ENCODE measurements at places on chromosomes 2 and 18.

GRCh38 chr18:71252351-71252865, 963.6 kb downstream of the SOCS6 start:
- no peak for DNase-seq

GRCh38 chr18:47679864-47680263, 250.6 kb downstream of the SMAD2 start:
- DNase-seq: no peak

DNA sequence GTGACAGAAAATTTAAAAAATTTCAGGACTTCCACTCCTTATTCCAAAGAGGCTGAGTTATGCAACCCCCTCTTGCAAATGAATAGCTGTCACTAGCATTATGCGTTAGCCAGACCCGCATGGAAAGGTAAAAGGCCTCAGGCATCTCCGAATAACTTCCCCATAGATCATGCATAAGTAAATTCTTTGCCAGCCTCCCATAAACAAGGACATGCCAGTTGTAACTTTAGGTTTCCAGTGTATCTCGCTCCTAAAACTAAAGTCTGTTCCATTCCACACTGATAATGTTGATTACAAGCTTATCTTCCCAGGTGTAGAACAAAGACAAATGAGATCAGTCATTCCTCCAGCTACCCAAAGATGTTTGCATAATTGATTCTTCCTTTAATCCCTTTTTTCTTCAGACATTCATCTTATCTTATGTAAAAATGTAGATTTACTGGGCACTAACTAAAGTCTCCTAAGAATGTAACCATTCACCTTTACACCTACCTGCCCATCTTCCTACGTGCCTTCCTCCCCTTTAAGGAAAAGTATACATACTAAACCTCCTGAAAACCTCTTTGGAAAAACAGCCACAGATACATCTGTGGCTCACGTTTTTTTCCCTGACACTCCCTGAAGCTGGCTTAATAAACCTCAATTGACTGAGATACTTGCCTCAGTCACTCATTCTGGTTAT, 13.6 kb upstream of the NFU1 start:
- no peak for DNase-seq

DNA sequence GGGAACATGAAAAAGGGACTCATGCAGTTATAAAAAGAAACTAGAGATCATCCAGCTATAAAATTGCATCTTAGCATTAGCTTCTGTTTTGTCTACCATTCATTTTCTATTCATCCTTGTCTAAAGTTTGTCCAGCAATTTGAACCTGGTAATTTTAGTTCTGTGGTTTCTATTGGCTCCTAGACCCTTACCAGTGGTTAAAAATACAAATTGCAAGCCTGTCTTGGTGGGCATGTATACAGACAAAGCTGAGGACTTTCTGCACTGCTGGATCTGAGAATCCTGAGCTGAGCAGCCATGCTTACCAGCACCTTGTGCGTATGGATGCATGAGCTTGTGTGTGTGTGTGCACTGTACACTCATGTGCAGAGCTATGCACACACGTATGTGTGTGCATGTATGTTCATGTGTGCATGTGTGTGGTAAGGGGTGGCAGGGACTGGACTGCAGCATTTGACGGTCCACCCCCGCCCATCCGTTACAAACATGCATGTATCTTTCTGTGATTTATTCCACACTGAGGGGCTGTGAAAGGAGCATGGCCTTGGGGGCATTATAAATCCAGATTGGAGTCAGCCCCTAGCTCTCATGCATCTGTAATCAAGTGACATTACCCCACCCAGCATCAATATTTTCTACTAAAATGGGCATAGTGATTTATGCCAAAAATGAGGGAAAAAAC, 144.7 kb downstream of the FAM210A start:
- no peak for DNase-seq

GRCh38 chr18:62346333-62347088, 21.4 kb downstream of the TNFRSF11A start:
- DNase-seq: no peak

- DNase-seq: no peak
Measured at GRCh38 chr2:105768176-105768575, 23.5 kb downstream of the NCK2 start.

- peak; percentile 6 for DNase-seq
Measured at GRCh38 chr2:134739879-134740301, 21.1 kb upstream of the TMEM163 start.

DNA sequence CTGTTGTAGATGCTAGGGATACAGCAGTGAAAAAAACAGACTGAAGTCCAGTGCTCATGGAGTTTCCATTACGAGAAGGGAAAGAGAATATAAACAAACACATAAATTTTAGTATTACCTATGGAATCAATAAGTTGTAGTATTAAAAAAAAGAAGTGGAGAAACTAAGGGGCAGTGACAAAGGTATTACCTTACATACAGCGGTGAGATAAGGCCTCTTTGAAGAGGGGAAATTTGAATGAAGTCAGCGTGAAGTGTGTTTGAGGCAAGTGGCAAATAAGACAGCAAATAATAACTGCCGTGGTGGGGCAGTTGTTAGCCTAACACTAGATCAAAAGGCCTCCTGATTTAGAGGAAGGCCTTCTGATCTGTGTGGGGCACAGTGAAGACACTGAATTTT, 57.9 kb downstream of the TLK1 start:
- DNase-seq: no peak

DNA sequence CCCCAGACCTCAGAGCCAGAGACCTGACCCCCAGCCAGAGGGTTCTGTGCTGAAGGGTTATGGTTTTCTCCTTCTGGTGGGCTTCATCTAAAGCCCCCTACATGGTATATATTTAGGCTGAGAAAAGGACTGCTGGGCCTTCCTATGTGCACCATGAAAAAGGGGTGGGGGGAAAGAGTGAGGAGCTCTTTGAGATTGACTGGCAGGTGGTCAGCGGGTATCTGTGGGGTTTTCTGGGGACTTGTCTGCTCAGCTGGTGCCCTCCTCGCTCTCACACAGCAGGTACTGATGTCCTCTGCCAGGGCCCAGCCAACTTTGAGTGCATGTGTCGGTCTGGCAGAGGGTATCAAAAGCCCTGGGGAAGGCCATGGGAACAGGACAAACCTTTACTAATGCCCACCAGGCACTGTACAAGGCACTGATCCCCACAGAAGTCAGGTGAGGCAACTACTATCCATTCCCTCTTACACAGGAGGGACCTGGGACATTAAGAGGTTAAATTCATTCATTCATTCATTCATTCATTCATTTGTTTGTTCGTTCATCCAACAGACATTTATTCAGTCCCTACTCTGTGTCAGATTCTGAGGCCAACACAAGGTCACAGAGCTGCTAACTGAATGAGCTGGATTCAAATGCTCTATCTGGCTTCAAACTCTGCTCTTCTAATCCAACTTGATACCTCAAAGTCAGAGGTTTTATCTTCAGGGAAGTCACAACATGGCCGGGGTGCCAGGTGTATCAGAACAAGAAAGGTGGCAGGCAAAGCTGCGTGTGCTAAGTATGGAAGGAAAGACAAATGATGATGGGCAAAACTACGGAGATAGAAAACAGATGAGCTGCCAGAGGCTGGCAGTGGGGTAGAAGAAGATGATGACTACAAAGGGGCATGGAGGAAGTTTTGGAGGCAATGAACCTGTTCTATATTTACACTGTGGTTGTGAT, 44.6 kb downstream of the REEP1 start:
- DNase-seq: no peak

- no peak for DNase-seq
Measured at GRCh38 chr2:138652378-138652777, 127.8 kb downstream of the NXPH2 start.

- DNase-seq: peak; percentile 54
Measured at GRCh38 chr2:37389989-37390765, 45.7 kb downstream of the QPCT start.

DNA sequence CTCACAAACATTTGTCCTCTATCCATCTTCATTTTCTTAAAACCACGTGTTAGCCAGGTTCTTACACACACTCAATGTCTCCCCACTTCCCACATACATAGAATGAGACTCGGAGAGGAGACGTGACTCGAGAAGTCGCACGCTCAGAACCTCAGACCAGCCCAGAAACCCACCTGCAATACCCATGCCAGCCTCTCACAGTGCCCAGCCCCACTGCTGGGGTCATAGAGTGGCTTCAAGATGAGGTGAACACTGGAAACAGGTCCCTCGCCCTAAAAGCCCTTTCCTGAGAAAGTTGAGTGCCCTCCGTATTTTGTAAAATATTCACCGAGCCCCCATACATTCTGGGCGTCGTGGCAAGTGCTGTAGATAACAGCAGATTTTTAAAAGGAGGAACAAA, 487.4 kb downstream of the EIPR1 start:
- DNase-seq: no peak

DNA sequence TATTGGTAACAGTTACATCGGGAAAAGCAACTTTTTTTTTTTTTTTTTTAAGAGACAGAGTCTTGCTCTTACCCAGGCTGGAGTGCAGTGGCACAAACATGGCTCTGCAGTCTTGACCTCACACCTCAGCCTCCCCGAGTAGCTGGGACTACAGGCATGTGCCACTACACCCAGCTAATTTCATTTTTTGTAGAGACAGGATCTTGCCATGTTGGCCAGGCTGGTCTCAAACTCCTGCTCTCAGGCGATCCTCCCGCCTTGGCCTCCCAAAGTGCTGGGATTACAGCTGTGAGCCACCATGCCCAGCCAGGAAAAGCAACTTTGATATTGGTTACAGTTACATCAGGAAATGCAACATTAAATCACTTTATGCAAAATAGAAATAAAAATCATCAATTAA, 4.6 kb downstream of the ITGB1BP1 start:
- DNase-seq: no peak

DNA sequence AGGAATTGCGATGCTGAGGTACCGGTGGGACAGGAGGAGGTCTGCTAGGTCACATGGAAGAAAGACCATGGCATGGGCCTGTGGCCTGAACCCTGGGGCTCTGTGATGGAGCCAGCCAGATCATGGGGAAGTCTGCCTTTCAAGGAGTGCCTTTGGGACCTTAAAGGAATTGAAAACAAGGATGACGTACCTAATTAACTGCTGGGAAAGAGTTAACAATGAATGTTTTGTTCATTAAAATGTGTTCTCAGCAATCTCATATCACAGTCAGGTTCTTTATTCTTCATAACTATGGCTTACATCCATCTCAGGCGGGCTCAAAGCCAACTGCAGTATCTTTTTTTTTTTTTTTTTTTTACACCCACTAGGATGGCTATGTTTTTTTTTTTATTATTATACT, 25.6 kb downstream of the TRPM8 start:
- DNase-seq: no peak

DNA sequence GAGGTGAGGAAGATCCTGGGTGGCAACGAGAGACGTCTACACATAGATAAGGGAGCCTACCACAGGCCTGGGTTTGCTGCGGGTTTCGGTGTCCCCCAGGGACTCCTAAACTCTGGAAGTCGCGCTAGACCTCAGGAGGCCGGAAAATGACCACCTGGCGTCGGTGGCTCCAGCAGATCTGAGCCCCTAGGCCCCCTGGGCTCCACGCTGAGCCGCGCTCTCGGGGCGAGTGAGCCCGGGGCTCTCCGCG, 987 bp upstream of the DLX1 start:
- DNase-seq: no peak

GRCh38 chr2:240631548-240632305, 6.4 kb downstream of the GPR35 start:
- DNase-seq: no peak

- no peak for DNase-seq
Measured at GRCh38 chr2:128695646-128696220, 377.1 kb upstream of the HS6ST1 start.

DNA sequence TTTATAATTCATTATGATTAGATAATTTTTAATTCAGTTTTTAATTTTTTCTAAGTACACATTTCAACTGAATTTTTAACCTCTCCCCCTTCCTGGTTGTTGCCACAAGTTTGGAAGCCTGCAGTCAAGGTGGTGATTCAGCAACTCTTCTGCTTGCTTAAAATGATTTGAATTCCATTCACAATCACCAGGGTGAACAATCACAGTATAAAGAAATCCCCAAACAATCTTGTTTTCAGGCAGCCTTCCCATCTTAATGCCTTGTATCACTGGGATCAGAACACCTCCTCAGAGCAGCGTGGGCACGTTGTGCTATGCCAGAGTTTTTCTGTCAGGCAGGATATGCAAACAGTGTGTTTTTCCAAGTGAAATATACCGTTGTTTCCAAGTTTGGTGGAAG, 46.7 kb upstream of the BARD1 start:
- no peak for DNase-seq

GRCh38 chr2:930935-931334, 19.7 kb upstream of the SNTG2 start:
- DNase-seq: no peak

GRCh38 chr2:135812907-135813511, 24.0 kb downstream of the LCT start:
- no peak for DNase-seq

DNA sequence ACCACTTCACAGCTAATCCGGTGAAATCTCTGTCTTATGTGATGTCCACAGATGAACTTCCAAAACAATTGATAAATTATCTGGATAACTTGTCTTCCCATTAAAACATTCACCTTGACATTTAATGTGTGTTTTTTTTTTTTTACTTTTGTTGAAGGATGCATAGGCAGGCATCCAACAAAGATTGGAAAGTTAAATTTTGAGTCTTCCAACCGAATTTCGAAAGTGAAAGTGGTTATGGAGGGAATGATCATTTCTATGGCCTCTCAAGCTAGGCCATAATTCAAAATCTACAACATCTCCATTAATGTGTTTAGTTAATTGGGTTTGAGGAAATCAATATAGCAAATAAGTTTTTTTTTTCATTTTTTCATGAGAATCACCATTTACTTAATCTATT, 1495.5 kb upstream of the ACVR2A start:
- DNase-seq: no peak

GRCh38 chr18:22550366-22550765, 132.7 kb upstream of the CTAGE1 start:
- no peak for DNase-seq

DNA sequence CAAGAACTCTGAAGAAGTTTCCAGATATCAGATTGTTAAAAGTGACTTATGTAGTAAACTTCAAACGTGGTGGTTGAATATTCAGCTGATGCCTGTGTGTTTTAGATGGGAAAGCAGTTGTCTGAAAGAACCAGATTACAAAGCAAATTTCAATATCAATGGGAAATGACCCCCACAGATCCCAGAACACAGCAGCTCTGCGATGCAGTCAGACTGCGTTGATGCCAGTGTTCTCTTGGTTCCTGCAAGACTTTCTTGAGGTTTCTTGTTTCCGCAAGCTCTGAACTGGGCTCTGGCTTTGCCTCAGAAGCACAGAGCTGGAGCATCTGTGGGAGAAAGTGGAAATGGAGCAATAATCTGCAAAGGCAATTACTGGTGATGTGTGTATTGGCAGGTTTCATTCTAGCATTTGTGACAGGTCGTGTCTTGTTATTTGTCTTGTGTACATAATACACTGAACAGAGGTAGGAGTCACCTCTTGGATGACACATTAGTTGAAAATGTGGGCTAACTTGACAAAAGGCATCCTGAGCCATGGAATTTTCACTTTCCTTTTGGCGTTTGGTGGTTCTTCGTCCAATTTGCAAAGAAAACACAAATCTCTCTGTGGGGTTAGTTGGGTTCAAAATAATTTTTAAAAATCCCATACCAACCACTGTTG, 10.8 kb upstream of the LYPD6B start:
- no peak for DNase-seq

- peak; percentile 54 for DNase-seq
Measured at GRCh38 chr2:45885171-45885621, 233.7 kb downstream of the PRKCE start.
